Hippocampal formation (tissue), 2 donors: ENCODE measurements at places on chromosomes 4 and X.

DNA sequence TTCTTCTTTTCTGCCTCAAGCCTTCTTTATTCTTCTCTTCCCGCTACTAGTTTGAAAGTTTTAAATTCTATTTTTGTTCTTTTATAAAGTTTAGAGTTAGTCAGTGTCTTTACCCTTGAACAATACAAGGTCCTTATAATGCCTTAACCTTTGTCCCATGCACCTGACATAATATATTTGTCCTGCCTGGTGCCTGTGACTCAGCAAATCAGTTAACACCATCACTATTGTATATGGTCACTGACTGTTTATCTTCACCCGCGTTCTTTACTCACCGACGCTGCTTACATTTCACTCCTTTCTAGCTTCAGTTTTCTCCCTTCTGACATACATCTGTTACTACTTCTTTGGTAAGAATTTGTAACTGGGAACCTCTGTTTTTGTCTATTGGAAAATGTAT is 5.7 kb downstream of the SMIM20 start:
- no peak for DNase-seq

GRCh38 chr4:143241892-143242291 is 57.2 kb downstream of the USP38 start:
- DNase-seq = no peak

GRCh38 chr4:53232371-53232770 is 133.5 kb downstream of the SCFD2 start:
- no peak for DNase-seq

DNA sequence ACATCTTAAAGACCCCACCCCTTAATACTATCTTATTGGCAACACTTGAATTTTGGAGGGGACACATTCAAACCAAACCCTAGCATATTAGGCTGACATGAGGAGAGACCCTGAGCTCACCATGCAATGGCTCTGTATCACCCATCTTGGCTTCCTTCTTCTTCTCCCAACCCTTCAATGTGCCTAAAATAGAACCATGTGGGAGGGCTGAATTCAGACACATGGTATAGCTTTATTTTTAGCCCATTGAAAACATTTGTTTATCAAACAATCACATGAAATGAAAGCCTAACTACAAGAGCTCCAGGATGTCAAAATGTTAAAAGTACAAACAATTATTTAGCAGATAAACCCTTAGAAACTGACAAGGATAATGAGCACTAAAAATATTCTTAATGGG is 81.6 kb downstream of the RASL11B start:
- no peak for DNase-seq

DNA sequence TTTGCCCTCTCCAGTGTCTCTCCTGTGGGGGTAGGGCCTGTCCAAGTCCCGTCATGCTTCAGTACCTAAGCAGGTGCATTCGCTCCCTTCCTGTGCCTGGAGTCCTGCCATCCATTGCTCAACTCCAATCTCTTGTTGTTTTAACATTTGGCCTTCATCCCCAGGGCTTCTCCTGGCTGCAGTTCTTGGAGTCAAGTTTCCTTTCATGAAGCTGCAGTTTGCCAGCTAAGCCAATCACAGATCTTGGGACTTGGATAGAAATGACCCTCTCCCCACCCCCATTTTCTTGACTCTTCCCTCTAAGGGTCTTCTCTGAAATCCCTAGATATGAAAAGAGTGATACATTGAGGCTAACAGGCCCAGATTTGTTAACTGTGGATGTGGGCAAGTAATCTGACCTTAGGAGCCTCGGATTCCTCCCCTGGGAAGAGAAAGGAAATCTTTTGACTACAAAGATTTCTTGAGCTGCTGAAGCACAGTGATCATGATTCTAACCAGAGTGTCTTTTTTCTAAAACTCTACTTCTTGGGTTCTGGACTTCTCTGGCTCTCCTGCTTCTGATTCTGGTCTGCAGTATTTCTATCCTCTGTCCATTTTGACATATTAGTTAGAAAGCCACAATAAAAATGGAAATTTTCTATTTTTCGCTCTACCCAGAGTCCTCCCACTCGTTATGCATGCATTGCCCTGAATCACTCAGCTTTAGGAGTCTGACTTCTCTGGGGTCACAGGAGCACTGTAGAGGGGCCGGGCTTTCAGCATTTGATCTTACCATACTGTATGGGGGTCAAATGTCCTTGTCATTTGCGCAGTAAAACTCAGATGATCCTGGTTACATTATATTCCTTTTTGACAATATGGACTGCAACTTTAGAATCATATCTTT is 61.0 kb downstream of the CHRNA9 start:
- DNase-seq = no peak

DNA sequence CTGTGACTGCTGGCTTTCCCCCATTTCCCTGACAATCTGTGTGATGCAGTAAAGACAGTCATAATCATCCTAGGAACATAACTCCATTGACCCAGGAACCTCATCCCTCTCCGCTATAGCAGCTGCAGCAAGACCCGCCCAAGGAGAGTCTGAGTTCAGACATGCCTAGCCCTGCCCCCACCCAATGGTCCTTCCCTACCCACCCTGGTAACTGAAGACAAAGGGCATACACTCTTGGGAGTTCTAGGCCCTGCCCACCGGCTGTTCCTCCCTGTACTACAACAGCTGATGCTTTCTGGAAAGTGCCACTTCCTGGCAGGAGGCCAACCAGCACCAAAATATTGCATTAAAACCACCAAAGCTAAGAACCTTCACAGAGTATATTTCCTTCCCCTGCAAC is 1035.6 kb downstream of the C4orf33 start:
- DNase-seq = no peak

DNA sequence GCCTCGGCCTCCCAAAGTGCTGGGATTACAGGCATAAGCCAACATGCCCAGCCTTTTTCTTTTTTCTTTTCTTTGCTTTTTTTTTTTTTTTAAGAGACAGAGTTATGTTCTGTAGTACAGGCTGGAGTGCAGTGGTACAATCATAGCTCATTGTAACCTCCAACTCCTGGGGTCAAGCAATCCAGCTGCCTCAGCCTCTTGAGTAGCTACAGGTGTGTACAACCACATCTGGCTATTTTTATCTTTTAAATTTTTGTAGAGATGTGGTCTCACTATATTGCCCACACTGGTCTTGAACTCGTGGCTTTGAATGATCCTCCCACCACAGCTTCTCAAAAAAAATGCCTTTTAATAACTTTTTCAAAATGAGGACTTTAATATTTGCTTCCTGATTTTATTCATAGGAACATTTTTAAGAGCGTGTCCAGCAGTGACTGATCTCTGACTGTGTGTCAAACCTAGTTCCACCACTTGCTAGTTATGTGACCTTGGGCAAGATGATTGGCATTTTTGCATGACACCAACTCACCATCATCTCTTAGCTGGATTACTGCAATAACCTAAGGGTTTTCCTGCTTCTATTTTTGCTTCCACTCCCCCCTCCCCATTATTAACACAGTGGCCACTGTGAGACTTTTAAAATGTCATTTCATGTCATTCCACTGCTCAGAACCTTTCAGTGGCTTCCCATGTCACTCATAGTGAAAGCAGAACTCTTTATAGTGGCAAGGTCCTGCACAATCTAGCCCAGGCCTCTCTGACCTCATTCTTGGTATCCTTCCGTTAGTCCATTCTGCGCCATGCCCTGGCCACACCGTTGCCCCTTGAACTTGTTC is 4.5 kb upstream of the TNIP3 start:
- DNase-seq = no peak
